ENCODE measurements at places on chromosomes 3 and 15.

GRCh38 chr15:43239732-43240491, 19.1 kb upstream of the EPB42 start:
- DNase-seq, result no peak

DNA sequence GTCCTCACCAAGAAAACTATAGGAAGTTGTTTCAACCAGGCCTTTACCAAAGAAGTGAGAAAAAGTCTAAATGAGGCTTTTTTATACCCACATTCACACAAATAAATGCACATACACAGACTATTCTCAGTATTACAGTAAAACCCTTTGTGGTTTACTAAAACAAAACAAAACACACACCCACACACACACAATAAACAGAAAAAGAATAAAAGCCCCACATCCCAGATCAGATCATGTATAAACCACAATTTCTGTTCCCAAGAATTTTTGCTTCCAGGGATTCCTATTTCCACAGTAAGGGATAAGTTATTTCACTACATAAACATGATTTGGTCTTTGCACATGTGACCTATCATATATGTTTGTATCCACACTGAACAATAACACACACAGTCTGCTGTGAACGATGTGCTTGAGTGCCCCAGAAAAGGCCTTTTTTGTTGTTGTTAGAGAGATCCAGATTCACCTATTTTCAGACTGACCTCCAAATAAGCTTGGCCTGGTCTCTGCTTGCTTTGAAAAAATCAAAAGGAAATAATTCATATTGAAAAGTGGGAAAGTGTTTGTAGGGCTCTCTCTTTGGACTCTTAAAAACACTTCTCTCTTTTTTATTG, 283.4 kb upstream of the ATP11B start:
- DNase-seq, result no peak

DNA sequence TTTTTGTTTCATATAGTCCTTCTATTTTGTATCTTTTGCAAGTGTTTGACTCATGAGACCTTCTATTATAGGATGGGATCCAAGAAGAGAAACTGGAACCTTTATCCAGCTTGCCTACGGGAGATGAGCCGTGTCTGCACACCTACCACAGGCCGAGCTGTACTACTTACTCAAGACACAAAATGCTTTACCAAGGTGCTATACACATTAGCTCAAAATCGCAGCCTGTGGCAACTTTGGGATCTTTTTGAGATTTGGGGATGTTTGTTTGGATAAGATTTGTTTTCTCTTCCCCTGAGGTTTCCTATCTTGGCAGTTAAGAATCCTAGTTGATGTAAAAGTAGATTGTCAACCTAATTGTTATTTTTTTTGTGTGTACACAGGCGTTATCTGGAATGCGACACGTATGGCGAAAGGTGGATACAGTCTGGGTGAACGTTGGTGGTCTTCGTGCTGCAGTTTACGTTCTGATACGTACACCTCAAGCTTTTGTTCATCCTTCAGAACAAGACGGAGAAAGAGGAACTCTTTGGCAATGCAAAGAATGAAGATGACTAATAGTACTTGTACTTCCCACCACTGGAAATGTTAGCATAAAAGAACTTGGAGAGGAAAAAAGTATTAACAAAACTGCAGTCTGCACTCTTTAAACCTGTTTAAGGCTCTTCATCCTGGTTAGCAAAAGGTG, 13.1 kb upstream of the SETD5 start:
- DNase-seq, result no peak

DNA sequence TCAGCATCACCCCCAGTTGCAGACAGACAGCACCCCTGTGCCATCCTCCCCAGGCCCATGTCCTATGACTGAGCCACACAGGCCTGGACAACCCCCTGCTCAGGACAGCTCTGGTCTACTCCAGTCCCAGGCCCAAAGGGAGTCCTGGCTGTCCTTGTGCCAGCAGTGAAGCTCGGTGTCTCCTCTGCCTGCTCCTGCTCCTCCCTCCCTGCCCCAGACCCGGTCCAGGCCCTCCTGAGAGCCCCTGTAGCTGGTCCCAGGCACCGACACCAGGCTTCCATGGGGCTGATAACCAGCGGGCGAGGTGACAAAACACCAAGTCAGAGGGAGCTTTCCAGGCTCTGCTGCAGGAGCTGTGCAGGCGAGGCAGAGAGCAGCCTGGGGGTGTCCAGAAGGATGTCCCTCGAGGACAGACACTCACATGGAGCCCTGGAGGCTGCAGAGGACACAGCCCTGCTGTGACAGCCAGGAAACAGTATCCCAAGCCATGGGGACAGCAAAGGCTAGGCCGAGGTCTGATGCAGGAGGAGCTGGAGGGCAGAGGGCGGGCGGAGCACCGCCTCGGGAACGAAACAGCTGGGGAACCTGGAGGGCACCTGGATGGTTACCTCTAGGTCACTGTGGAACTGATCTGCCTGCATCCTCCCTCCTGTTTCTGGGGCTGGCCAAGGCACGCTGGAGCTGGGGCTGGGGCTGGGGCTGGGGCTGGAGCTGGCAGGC, 103.8 kb upstream of the PRR20G start:
- DNase-seq, result no peak

DNA sequence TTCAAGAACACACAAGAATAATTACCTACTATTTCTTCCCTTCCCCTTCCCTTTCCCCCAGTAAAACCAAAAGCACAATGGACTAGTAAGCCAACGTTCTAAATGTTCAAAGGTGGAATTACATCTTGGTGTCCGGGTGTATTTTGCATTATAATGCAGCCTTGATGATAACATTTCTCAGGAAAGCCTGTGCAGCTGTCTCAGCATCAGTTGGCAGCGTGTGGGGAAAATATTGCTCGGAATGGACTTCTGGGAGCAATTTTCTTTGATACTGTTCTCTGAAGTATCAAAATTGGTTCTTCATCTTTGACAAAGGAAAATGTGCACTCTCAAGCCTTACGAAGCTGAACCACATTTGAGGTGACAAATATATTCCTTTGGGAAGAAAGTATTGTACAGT, 198.9 kb downstream of the AGBL1 start:
- no peak for DNase-seq

DNA sequence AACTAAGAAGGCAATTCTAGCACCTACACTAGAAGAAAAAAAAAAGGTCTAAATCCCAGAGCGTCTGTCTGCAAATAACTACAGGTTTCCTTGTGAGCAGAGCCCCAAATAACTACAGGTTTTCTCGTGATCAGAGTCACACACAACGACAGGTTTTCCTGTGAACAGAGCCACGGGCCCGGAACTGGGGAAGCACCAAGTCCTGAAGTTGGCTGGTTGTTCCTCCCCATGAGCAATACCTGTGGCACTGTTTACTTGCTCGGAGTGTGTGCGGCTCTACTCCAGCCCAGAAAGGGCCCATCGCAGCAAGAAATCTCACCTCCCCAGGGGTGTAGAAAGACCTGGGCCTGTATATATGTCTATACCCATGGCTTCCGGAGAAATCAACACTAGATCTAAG, 644 bp upstream of the MASP1 start:
- no peak for DNase-seq

DNA sequence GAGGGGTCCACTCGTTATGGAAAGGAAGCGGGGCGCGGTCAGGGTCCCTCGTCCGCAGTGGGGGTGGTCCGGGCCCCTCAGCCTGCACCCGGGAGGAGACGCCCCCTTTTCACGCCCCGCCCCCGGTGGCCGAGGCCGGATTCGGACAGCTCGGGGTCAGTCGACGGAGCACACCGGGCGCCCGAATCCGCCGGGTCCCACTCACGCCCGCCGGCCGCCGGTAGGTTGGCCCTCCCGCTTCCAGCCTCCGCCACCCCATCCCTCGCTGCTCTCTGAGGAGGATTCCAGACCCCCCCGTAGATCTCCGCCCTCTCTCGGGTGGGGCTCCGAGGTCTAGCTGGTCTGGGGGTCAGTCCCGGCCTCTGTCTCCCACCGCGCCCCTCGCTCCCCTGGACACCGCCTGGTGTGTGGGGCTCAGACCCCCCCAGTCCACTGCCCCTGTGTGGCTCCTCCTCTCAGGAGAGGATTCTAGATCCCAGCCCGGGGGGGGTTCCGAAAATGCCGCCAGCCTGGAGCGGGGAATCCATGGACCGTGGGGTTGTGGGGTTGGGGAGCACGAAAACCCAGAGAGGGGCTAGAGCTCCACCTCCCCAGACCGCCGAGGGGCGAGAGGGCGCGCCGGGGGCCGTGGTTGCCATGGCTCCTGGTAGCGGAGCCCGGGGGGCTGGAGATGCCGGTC, 725 bp downstream of the CHL1 start:
- DNase-seq, result no peak

DNA sequence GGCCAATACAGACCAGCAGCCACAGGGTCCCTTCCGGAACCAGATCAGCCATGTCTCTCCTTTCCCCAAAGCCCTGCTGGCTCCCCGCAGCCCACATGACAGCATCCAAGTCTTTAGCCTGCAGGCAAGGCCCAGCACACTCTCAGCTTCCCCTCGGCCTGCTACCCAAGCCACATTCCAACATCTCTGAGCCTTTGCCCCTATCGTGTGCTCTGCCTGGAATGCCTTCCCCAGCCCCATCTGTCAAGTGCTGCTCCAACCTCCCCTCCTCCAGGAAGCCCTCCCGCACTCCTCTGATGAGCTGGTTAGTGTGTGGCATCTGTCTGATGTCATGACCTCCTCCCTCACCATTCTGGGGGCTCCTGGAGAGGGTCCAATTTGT, 8.5 kb downstream of the PLXND1 start:
- DNase-seq, result no peak

DNA sequence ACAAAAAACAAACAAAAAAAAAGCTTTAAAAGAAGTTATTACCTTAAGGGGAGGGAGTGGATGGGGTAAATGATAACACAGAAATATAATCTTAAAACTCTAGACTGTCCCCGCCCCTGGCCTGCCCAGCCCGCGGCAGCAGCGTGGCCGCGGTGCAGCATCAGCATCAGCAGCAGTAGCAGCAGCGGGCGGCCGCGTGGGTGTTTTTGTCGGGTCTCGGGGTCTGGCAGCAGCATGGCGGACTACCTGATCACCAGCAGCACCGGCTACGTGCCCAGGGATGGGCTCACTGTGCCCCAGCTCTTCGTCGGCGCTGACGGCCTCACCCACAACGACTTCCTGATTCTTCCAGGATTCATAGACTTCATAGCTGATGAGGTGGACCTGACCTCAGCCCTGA, 80.0 kb upstream of the ANKRD28 start:
- DNase-seq, result no peak

DNA sequence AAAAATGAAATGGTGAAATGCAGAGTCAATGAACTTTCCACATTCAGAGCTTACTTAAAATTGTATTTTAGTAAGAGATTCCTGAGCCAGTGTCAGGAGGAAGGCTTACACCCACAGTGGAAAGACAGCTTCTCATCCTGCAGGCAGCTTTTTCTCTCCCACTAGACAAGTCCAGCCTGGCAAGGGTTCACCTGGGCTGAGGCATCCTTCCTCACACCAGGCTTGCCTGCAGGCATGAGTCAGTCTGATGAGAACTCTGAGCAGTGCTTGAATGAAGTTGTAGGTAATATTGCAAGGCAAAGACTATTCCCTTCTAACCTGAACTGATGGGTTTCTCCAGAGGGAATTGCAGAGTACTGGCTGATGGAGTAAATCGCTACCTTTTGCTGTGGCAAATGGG, 3.1 kb downstream of the CCR4 start:
- no peak for DNase-seq

GRCh38 chr15:72796515-72797337, 13.2 kb upstream of the ADPGK start:
- peak; percentile 47 for DNase-seq

DNA sequence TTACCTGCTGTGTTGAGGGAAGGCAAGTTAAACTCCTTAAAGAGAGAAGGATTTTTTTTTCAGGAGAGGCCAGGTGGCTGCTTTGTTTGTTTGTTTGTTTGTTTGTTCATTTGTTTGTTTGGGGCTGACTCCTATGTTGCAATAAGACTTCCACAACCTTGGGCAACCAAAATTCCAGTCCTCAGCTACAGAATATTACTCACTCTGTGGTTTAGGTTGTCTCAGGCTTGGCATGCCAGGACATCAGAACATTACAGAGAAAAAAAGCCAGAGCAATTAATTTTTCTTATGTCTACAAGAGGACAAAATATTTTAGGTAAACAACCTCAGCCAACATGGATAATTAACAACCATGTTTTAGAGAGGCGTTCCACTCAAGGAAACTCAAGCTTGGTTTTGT, 156.7 kb upstream of the ATP11B start:
- DNase-seq, result no peak
